Myocyte (in vitro differentiated cells): ENCODE measurements at places on chromosomes 3 and 15. TPM values are rescaled to one million over a fixed set of nuclear protein-coding genes. Genes with fewer than 3 reads are reported as not detected.

- DNase-seq: no peak
Observed at GRCh38 chr3:170725285-170725731, 139.4 kb upstream of the SLC7A14 start.

DNA sequence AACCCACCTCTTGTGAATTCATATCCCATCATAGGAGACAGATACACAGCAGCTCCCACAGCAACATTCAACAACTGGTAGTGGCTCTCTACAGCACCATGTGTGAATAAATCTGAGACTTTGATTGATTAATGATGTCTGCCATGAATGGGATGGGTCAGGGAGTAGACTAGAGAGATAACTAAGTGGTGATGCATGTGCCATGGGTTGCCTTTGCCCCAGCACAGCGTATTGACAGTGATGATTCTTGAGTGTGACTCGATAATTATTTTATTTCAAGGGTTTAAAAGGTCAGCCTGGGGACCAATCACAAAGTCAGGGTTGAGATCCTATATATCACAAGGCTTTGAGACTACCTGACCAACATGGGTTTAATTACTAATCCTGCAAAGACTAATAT, 295.9 kb downstream of the PTPRG start:
- no peak for DNase-seq

- no peak for DNase-seq
Observed at GRCh38 chr3:154571553-154572226, 141.7 kb upstream of the GPR149 start.

- no peak for DNase-seq
Observed at GRCh38 chr3:23206366-23206765, 3.2 kb downstream of the UBE2E2 start.

- DNase-seq: no peak
Observed at GRCh38 chr3:13281507-13282357, 138.4 kb downstream of the NUP210 start.

DNA sequence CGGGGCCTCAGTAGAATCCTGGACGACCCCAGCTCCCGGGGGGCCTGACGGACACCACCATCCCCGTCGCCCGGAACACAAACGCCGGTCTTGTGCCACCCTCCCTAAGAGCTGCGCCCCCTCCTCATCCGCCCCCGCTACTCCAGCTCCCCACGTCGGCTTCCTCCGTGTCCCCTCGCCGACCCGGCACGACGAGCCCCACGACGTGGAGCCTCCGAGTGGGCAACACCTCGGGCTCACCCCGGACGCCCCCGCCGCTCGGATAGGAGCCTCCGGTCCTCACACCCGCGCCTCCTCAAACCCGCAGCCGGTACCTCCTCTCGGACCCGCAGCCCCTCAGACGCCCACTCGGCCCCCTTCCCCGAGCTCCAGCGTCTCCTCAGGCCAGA, 525 bp downstream of the NPTN start:
- no peak for DNase-seq

IMPG2 gene
- 0.67 and 0.78 TPM in 2 replicates for total RNA-seq
